ENCODE measurements at places on chromosomes 16 and 17.
A peak's percentile ranks its signal among the peaks of the same experiment; 100 is the strongest.

- no peak for DNase-seq
These were observed 29.1 kb downstream of the AKAP1 start for GRCh38 chr17:57114085-57114673.

DNA sequence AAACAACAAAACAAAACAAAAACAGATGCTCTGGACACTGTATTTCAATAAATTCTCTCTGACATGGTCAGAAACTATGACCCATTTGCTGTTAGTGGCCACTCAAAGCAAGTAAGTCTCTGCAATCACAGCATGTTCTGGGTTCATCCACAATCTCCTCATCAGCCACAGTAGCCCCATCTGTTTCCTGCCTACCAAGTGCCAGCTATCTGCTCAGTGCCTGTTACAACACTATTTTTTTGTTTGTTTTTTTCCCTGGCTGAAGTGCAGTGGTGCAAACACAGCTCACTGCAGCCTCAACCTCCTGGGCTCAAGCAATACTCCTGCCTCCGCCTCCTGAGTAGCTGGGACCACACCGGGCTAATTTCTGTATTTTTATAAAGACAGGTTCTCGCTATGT lies 137.9 kb downstream of the SOX9 start:
- no peak for DNase-seq

DNA sequence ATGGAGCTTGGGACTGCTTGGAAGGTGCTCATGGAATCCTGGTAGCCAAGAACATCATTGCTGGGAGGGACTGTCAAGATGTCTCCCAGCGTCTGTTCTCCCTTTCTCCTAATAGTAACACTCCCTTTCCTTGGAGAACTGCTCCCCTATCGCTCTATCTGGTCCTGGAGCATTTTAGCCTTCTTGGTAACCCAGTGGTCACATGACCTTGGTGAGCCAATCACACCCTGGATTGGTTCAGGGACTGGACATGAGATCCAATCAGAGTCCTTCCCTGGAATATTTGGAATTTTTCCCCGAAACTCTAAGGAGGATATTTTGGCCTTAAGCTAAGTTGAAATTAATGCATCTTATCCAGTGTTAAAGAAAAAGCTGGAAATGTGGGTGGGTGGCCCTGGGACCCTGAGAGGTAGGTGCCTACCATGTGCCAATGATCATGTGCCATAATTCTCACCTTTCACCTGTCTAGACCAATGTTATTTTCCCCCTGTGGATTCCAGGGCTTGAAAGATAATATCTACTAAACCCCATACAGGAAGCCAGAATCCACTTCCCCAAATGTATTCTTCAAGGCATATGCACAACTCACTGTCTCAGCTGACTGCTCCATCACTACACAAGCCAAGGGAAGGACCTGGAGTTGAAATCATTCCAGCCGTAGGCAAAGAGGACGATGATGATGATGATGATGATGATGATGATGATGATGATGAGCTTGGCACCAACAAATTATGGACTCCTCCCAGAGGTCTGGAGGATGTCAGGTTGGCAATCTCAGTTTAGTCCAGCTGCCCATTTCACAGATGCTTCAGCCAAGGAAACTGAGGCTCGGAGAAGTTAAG lies 193.2 kb downstream of the RAB11FIP4 start:
- no peak for DNase-seq

GRCh38 chr17:41785091-41785858 lies 1.2 kb downstream of the JUP start:
- no peak for DNase-seq

DNA sequence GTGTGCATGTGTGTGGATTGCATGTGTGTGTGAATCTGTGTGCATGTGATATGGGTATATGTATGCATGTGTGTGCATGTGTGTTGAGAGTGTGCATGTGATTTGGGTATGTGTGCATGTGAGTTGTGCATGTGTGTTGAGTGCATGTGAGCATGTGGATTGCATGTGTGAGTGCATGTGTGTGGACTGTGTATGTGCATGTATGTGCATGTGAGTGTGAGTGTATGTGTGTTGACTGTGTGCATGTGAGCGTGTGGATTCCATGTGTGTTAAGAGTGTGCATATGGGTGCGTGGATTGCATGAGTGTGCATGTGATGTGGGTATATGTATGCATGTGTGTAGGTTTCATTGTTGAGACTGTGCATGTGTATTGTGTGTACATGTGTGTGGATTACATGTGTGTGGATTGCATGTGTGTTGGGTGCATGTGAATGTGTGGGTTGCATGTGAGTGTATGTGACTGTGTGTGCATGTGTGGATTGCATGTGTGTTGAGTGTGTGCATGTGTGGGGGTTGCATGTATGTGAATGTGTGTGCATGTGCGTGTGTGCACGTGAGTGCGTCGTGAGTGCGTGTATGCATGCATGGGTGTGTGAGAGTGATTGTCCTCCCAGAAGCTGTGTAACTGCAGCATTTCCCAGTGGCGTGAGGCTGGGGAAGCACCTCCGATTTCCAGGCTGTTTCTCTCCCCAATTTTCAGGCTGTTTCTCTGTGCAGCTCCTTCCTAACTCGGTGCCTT lies 19.4 kb downstream of the C1QTNF1 start:
- no peak for DNase-seq

DNA sequence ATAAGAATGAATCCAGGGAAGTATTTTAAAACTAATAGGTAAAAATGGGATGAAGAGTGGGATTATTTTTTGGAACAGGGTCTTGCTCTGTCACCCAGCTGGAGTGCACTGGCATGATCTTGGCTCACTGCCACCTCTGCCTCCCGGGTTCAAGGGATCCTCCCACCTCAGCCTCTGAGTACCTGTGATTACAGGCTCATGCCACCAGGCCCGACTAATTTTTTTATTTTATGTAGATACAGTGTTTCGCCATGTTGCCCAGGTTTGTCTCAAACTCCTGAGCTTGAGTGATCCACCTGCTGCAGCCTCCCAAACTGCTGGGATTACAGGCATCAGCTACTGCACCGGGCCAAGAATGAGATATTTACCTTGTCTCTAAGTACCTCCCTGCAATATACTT lies 22.1 kb downstream of the NSMCE1 start:
- DNase-seq, result no peak

GRCh38 chr17:14068542-14069250 lies 608 bp upstream of the COX10 start:
- no peak for DNase-seq

DNA sequence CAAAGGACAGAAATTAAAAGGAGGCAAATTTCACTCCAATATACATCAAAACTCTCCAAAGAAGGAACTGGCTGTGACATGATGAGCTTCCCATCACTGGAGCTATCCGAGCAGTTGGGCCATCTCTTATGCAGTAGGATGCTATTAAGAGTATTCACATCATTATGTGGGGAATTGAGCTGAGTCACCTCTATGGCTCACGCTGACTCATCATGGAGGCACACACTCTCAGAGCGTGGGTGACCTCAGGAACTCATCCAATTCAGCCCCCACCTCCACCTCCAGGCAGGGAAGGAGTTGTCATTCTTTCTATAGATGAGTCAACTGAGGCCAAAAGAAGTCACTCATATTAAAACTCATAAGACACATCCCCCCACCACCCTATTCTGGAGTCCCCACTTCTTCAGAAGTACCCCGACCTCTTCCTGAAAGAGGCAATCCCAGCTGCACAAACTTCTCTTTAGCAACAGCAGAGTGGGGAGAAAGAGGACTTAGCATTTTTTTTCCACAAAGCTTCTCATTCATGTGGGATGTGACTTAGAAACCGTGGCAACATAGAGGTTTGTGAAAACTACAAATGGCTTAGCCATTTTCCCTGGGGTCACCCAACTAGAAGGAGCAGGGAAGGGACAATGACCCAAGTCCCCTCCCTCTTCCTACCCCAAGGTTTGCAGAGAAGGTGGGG lies 32.5 kb downstream of the ABCC12 start:
- DNase-seq, result peak; percentile 85

GRCh38 chr16:58127033-58127556 lies 2.1 kb downstream of the CFAP20 start:
- DNase-seq, result peak; percentile 36

- DNase-seq, result no peak
These were observed 20.4 kb downstream of the HEATR3 start for GRCh38 chr16:50086176-50086575.

- DNase-seq, result no peak
These were observed 38.8 kb downstream of the TMC6 start for GRCh38 chr17:78089576-78090281.

GRCh38 chr17:80177986-80178595 lies 8.3 kb downstream of the CARD14 start:
- no peak for DNase-seq

- no peak for DNase-seq
These were observed 24.9 kb upstream of the CACNG4 start for GRCh38 chr17:66939461-66940114.

DNA sequence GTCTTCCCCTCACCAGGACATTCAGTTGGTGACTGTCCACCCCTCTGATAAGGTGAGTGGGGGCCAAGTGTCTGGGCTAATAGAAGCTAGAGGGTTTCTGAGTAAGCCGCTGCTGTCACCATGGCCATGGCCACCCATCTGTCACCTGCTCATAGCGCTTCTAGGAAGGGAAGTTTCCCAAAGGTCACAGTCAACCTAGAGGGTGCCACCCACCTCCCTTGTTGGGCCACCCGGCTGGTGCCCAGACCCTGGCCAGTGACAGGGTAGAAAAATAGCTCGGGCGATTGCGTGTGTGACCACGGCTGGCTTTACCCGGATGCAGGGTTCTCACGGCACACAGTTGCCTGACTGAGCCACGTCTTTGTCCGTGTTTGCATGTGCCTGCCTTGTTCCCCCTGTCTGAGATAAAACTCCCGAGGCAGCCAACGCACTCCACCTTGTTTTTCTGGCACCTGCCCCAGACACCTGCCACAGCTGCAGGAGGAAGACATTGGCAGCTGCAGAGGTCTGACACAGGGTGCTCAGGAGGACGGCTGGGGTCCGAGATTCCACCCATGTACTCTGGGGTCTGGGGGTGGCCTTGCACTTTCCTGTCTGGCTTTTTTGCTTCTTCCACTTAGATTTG lies 809 bp downstream of the PIRT start:
- no peak for DNase-seq

GRCh38 chr16:58013201-58013956 lies 12.2 kb downstream of the USB1 start:
- DNase-seq, result no peak

- DNase-seq, result no peak
These were observed 43.2 kb downstream of the CRISPLD2 start for GRCh38 chr16:84862804-84863480.

DNA sequence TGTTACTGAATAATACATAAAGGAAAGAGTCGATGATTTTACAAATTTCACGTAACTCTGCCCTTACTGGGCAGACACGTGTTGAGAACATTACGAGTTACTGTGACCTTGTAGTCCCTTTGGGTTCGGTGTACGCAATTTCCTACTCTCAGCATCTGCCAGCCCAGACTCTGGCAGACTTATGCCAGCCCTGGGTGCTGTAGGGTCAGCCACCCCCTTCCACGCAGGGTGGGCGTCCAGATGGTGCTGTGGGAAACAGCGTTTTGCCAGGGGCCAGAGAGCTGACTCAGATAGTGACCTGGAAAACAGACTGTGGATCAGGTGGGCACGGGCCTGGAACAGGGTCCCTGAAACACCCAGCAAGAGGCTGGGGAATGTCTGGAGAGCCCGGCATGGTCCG lies 148.9 kb downstream of the RPTOR start:
- DNase-seq, result no peak

DNA sequence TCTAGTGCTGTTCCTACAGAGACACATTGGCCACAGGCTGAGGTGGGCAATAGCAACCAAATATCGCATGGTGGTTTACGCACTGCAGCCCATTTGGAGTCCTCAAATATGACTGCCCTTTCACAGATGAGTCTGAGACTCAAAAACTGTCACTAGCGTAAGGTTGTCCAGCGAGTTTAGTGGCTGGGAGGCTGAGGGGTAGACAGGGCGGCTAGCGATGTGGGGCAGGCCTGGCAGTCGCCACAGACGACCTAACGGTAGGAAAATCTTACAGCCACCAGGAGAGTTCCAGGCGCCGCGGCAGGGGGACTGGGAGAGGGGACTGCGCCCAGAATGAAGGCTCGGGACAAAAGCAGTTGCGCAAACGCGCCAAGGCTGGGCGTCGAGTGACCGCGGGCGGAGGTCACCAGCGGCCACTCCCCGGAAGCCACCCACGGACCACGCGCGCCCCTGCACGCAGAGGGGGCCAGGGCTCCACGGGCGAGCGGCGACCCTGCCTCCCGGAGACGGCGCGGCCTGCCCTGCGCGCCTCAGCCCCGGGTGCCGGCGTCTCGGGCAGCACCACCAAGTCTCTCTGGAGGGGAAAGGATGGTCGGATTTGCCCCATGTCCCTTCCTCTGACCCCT lies 699 bp upstream of the MAP1LC3B start:
- no peak for DNase-seq

GRCh38 chr17:82400206-82400605 lies 17.9 kb upstream of the HEXD start:
- no peak for DNase-seq

DNA sequence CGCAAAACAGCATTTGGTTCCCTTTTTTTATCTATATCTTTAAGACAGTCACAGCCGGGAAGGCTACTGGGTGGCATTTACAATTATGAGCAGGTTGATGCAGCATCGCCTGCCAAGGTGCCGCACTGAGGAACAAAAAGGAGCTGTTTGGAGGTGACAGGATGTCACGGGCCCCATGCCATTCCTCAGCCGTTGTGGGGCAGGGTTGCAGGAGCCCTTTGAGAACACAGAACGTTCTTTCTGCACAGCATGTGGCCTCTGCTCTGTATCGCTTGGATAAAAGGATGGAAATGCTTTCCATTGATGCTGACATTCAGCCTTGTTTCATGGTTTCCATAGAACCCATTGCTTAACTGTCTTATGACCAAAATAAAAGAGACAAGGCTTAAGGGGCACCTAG lies 141.9 kb upstream of the CDH5 start:
- no peak for DNase-seq

- DNase-seq, result no peak
These were observed 101.4 kb downstream of the RMI2 start for GRCh38 chr16:11446566-11447119.

- DNase-seq, result no peak
These were observed 89.1 kb downstream of the KATNIP start for GRCh38 chr16:27638833-27639560.

GRCh38 chr17:27489045-27489715 lies 32.9 kb downstream of the KSR1 start:
- peak; percentile 42 for DNase-seq

DNA sequence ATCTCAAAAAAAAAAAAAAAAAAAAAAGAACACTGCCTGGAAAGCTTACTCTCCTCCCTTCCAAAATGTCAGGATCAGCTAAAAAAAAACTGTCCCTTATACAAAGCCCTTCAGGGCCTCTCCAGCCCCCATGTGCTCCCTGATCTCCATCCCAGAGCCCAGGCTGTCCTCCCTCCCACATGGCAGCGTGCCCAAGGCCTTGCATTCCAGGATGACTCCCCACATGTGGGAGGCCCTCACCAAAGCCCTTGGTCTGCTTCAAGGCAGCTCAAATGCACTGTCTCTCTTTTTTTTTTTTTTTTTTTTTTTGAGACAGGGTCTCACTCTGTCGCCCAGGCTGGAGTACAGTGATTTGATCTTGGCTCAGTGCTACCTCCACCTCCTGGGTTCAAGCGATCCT lies 2.3 kb downstream of the FDXR start:
- DNase-seq, result peak; percentile 31

- no peak for DNase-seq
These were observed 6.0 kb downstream of the ERBB2 start for GRCh38 chr17:39705786-39706348.
